ENCODE measurements at places on chromosomes 2 and 18.

GRCh38 chr2:60540074-60540473, 13.4 kb downstream of the BCL11A start:
- DNase-seq: no peak

GRCh38 chr2:86305195-86305914, 32.1 kb downstream of the REEP1 start:
- DNase-seq: no peak

GRCh38 chr2:85778646-85779379, 25.0 kb downstream of the ATOH8 start:
- no peak for DNase-seq

- DNase-seq: no peak
These were observed 119.3 kb upstream of the ZSWIM2 start for GRCh38 chr2:186968277-186968676.

Data from frontal cortex (tissue), 4 donors.